ENCODE measurements at places on chromosomes 13 and 19.
A peak's percentile ranks its signal among the peaks of the same experiment; 100 is the strongest.

DNA sequence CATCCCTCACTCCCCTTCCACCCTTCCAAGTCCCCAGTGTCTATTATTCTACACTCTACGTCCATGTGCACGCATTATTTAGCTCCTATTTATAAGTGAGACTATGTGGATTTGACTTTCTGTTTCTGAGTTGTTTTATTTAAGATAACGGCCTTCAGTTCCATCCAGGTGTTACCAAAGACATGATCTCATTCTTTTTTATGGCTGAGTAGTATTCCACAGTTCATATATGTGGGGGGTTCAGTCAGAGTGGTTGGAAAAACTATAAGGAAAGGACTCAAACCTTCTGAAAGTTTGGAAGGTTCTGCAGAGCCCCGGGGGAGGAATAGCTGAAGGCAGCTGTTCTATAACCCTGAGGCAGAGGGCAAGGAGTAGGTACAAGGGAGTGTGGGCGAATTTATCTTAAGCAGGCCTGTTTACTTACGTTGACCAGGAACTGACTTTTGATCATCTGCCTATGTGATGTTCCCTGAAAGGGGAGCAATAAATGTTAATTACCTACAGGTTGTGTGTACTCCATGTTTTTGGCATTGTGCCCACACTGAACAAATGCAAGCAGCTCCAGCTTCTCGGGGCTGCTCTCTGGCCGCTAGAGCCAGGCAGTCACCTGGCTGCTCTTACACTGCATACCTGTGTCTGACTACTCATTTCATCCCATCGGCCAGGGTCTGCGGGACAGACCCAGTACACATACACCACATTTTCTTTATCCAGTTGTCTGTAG lies 13.5 kb upstream of the ADGRE1 start:
- no peak for DNase-seq

- no peak for DNase-seq
Measured at GRCh38 chr19:4277191-4277696, 1.8 kb upstream of the SHD start.

DNA sequence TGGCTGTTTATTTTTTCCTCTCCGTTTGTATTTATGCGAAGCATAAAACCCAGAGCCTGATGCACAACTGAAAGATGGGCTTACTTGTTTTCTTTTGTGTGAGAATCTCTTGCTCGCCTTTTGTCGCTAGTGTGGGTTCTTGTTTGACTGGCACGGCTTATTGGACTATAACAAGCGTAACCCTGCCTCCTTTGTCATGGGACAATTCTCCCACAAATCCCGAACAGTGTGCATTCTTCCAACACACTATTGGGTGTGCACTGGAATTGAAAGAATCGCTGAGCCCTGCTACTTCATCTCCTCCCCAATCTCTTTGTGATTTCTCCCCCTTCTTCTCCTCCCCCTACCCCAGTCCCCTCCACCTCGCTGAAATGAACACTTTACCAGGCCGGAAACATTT lies 110.8 kb downstream of the ZIC5 start:
- no peak for DNase-seq

DNA sequence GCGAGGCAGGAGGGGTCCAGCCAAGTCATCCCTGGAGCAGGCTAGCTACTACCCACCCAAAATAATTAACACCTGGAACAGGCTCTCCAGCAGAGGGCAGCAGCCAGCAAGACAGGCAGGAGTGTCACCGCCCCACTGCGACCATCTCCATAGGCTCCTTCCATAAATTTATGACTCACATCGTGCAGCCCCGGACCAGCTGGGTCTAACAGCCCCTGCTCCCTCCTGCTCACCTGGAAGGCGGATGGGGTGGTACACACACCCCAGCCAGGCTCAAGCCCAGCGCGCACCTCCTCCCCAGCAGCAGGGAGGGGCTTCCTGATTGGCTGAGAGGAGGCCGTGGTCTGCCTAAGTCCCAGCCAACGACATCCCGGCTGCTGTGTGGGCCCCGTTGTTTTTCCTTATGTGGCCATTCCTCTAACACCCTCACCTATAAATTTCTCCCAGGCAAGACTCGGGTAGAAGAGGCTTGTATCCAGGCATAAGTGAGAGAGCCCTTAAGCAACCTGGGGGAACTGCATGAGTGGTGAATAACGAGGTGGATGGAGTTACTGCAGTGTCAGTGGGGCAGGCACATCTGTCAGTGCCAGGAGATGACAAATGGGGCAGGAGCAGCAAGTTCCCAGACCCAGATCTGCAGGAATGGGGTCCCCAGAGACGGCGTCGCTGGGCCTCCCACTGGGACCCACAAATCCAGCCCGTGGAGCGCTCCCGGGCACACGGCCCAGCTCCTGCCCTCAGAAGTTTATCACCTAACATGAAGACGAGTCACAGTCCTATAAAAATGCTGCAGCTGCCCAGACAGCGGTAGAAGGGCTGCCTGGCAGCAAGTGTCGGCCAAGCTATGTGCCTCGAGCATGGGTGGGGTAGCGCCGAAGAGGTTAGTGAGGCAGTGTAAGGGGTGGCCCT lies 43.1 kb downstream of the CEBPG start:
- peak; percentile 84 for DNase-seq

- DNase-seq, result no peak
Measured at GRCh38 chr13:68350554-68350953, 1120.4 kb upstream of the PCDH9 start.

- no peak for DNase-seq
Measured at GRCh38 chr19:43498233-43498842, 6.2 kb downstream of the PHLDB3 start.

- DNase-seq, result no peak
Measured at GRCh38 chr19:2743099-2743498, 3.3 kb upstream of the SLC39A3 start.

GRCh38 chr13:25538276-25538675 lies 166.5 kb downstream of the ATP8A2 start:
- DNase-seq, result no peak

DNA sequence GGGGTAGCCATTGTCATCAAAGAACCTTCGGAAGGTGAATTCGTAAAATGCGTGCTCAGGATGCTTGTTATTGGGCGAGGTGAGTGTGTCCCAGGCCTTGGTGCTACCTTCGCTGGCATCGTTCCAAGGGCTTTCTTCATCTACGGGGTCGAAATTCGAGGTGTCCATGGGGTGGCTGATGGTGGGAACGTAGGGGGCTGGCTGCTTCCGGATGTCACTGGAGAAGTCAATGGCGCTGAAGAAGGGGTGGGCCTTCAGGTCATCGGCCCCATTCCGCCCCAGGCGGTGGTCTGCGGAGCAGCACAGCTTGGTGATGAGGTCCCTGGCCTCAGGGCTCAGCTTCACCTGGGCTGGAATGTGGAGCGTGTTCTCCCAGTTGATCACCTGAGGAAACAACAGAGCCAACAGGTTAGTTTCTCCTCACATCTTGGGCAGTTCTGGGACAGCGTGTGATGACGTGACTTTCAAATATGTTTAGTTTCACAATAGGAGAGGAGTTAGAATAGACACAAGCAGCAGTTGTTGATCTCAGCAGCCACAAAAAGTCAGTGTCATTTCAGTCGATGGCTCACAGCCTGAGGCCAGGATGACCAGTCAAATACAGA lies 72.5 kb upstream of the XPO4 start:
- no peak for DNase-seq

- no peak for DNase-seq
Measured at GRCh38 chr13:50267917-50268316, 252.7 kb downstream of the KCNRG start.

DNA sequence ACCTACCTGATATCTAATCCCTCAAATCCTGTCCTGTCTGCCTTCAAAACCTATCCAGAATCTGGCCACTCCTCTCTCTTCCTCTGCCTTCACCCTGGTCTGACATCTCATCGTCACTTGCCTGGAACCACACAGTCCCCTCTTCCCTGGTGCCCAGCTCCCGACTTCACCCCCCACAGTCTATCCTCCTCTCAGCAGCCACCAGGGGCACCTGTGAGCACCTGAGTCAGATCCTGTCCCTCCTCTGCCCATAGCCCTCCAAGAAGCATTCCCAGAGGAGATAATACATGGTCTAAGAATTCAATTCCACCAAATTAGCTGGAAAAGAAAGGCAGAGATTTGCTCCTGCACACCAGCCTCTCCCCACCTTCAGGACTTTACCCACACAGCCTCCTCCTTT lies 48.9 kb downstream of the ZNRF4 start:
- DNase-seq, result no peak

GRCh38 chr13:44237881-44238421 lies 135.7 kb upstream of the SERP2 start:
- no peak for DNase-seq

GRCh38 chr13:69882451-69882850 lies 225.2 kb upstream of the ATXN8OS start:
- no peak for DNase-seq

DNA sequence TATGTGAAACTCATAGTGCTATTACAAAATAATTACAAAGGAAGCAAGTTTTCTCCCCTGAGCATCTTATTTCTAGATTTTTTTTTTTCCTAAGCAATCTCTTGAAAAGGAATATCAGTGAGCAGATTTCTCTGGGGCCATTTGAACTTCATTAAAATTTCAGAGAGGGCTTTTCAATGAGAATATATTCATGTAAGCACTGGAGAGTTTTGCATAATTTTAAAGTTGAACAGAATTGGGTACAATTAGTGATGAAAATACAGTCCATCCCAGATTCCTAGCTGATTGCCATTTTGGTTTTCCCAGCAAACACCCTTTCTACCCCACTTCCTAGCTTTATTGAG lies 66.8 kb upstream of the RNF113B start:
- DNase-seq, result no peak

DNA sequence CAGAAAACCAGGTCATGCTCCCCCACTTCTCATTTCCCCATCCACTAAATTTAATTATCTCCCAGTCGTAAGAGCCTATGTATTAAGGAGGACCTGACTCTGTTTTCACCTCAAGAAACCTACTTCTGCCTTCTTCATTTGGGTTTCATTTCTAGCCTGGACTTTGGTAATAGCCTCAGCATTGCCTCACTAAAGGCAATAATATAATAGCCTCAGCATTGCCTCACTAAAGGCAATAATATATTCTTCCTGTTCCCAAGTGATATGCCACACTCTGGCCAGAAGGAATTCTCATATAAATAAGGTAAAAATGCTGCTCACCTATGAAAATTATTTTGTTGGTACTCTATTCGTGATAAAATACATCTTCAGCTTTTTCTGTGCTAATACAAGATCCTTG lies 993.9 kb downstream of the EFNB2 start:
- no peak for DNase-seq

- DNase-seq, result no peak
Measured at GRCh38 chr13:26379831-26380230, 125.9 kb downstream of the CDK8 start.

GRCh38 chr19:39679791-39680168 lies 24.1 kb downstream of the LGALS16 start:
- no peak for DNase-seq

DNA sequence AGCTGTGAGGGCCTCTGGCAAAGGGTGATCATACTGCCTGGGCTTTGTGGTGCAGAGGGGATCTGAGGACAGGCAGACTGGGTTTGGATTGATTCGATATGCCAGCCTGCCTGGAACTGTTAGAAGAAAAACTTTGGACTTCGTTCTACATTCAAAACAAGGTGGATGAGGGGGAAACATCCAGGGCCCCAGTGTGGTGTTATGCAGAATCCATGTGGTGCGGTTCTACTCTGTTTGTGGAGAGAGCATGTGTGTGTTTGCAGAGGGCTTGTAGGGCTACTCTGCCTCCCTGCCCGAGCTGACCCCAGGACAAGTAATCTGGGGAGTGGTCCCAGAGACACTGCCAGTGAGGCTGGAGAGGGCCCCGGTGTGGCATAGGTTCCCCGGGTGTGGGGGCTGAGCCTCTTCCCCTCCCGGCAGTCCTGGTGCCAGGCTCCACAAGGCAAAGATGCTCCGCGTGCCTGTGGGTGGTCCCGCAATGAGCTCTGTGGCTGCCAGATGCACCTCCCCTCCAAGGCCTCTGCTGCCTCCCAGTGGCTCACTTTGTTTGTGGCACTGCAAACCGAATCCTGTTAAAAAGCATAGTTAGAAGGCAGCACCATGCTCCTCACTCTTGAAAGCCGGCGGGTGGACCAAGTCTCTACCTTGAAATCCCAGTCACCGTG lies 22.3 kb upstream of the TFDP1 start:
- DNase-seq, result peak; percentile 80

- no peak for DNase-seq
Measured at GRCh38 chr13:27393101-27393500, 31.3 kb upstream of the GTF3A start.

GRCh38 chr13:74153316-74153715 lies 19.1 kb upstream of the KLF12 start:
- DNase-seq, result no peak

DNA sequence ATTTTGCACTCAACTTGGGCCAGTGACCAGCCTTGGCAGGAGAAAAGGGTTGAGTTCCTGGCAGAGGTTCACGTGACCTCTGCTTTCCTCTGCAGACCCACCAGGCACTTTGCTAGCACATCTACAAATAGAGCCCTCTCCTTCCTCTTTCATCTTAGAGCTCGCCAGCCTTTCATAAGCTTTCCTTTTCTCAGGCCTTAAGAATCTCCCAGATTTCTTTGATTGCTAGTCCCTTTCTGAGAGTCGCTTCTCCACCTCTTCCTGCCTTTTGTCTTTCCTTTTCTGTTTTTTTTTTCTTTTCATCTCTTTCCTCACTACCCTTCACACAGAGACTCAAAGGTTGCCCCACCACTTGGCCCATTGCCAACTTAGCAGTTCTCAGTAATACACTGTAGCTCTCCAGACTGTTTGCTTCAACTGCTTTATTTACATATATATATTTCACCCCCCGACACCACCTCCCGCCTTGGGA lies 375.7 kb upstream of the SPRY2 start:
- peak; percentile 60 for DNase-seq

DNA sequence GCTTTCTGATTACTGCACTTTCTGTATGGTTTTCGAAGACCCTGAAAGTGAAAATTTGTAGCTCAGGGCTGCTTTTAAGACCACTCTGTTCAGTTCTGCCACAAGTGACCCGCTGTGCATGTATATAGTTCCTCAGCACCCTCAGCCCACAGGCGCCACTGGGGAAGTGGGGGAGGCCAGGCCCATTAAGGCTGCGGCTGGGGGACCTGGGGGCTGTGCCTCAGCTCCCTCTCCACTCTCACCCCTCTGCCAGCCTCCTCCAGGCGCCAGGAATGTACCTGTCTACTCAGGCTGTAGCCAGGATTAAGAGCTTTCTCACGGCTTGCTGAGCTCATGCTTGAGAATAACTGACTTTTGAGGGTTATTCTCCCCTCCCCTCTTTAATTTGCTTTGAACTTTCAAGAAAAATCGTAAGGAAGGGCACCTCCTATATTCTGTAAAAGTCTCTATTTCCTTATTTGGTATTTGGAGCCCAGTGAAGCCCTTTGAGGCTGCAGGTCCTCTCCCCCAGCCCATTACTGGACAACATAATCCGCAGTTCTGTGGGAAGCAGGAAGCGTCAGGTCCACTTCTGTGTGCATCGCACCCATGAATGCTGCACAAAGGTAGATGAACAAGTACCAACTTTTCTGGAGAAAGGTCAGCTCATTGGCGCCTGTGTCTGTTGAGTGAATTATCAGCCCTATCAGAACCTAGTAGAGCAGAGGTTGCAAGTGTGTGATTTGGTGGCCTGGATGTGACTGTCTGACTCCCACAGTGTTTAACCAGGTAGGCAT lies 29.6 kb downstream of the GJA3 start:
- no peak for DNase-seq
